ENCODE measurements at places on chromosomes 16 and 17.
A peak's percentile ranks its signal among the peaks of the same experiment; 100 is the strongest.

DNA sequence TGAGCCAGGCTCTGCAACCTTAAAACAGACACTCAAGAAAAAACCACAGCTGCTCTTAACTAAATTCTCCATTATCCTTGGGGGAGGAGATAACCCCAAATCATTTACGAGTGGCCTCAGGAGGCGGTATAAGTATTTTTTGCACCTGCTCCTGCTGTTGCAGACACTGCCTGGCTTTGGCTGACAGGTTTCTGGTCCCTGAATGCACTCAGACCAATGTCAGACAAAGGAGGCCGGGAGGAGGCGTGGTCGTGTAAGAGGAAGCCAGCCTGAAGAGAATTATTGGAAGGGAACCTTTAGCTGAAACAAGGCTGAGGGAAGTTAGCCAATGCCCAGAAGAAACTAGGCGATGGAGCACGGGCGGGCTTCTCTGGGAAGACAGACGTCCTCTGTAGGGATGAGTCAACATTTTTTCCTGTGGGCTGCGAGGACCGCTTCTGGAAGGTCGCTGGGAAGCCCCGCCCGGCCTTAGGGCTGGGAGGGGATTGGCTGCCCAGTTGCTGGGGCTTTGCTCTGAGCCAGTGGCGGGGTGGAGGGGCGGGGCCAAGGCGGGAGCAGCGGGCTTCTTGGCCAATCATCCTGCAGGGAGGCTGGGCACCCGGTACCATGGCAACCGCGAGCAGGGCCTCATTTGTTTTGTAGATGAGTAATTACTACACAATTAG is 82.3 kb downstream of the CCDC182 start:
- DNase-seq: peak; percentile 94

DNA sequence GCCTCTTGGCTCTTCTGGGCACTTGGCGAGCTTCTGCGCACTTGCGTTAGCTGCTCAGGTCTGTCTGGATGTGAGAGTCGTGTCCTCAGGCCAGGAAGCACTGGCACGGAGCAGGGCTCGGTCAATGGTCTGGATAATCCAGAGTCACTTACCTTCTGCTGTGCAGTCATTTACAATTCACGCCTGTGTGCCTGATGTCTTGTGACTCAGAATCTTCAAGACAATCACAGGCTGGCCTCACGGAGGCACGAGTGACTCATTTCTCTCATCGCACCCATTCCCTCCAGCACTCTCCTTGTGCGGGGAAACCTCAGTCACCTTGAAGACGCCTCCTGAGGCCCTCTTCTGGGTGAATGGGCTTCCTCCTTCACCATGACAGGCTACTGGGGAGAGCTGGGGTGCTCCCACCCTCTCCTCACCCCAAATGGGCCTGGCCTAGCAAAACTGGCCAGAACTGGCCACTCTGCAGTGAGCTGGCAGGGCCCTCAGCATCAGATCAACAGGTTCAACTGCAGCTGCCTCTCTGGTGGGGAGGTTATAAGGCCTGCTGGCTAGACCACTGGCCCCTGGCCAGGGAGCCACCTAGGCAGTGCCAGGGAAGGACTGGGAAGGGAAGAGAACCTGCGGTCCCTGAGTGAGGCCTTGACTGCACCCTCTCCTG is 1.9 kb upstream of the CAPN15 start:
- no peak for DNase-seq

- no peak for DNase-seq
Observed at GRCh38 chr17:80818871-80819270, 172.8 kb upstream of the CHMP6 start.

GRCh38 chr17:65966072-65966695 is 225.7 kb downstream of the CEP112 start:
- DNase-seq: no peak

DNA sequence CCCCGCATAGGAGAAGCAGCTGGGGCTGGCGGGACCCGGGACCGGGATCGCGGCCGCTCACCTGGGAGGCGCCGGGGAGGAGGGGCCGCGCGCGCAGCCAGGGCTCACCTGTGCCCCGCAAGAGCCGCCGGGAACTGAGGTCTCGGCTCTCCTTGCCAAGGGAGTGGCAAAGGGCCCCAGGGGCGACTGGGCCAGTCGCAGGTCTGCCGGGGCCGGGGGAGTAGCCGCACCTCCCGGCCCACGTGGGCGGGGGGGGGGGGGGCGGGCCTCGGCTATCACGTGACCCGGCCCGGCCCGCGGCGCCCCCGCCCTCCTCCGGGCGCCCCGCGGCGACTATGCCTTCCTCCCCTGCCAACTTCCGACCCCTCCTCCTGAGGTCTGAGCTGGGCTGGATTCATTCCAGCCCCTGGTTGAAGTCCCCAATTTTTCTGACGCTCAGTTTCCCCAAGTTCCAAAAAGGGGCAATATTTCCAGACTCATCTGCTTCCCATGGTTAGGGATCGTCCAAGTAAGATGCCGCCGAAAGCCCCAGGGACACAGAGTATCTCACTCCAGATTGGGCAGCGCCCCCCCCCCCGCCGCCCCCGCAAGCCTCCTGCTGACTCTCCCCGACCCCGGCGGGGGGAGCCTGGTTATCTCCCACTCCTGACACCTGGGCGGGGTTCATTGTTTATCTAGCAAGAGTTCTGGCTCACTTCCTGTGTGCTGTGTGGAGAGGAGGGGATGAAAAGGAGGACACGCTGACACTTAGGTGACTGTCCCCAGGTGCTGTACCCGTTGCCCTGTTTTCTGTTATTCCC is at the start of gene TMC6:
TMC6 (minus strand) TSS at position 205 of the 800 bp plus-strand sequence. CDS start 1,923 bp downstream, outside the sequence.
- DNase-seq: peak; percentile 80

GRCh38 chr17:72952641-72953315 is 139.7 kb downstream of the SLC39A11 start:
- DNase-seq: no peak

- no peak for DNase-seq
Observed at GRCh38 chr17:65542610-65543009, 18.8 kb downstream of the AXIN2 start.

DNA sequence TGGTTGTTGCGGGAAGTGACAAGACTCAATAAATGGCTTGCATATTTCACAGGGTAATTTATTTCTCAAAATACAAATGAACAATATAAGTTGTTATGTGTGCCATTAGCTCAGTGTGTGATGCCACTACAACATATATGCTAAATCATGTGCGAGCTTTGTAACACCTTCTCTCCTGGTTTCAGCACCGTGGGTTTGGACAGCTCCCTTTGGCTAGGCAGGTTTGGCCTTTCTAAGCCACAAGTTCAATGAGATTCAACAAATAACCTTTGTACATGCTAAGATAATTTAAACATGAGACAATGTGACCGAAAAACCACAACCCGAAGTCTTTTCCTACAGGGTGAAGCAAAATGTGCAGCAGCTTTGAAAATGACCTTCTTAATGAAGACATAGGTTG is 563.9 kb downstream of the TMEM114 start:
- DNase-seq: no peak

GRCh38 chr16:51410125-51410524 is 259.1 kb upstream of the SALL1 start:
- DNase-seq: no peak

GRCh38 chr17:81527591-81528383 is at the start of gene FSCN2:
Gene FSCN2 (plus strand): TSS chr17:81528377. CDS start chr17:81528532, 155 bp downstream.
- DNase-seq: no peak

DNA sequence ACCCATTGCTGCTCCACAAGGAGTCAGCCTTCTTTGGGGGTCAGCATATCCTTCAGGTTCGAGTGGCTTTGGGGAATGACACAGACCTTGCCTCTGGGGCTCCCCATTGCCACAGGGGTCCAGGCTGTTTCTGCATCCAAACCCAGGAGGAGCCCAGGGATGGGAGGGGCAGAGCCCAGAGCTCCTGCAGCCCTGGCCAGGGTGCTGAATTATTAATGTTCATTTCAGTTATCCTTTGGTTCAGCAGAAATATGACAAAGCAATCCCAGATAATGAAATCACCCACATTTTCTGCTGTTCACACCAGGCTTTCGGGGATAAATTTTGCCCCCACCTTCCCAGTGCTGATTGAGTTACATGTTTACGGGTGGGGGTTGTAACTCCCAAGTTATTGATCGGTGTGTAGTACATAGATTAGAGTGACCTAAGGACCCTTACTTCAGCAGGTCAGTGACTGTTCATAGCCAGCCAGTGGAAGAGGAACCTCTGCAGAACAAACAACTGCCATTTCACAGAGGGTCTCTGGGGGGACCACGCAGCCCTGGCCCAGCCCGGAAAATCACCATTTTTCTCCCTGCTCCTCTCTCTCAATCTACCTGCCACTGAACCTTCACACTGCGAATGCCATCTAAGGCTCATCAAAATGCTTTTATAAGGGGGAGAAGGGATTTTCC is 240.3 kb upstream of the N4BP1 start:
- DNase-seq: no peak

DNA sequence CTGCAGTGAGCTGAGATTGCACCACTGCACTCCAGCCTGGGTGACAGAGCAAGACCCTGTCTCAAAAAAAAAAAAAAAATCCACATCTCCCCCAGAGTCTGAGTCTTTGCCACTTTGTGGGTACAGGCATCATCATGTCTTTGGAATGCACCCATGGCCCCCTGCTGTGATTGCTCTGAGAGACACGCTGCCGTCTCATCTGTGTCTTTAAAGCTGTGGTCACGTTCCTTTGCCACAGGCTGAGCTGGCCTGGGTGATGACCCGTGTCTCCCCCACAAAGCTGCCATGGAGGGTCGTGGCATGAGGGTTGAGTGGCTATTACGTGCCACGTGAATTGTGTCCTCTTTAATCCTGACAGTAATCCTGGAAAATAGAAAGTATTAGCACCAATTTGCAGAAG is 20.2 kb downstream of the CRISPLD2 start:
- DNase-seq: no peak

GRCh38 chr17:48618256-48618896 is 3.3 kb upstream of the HOXB8 start:
- DNase-seq: peak; percentile 79

DNA sequence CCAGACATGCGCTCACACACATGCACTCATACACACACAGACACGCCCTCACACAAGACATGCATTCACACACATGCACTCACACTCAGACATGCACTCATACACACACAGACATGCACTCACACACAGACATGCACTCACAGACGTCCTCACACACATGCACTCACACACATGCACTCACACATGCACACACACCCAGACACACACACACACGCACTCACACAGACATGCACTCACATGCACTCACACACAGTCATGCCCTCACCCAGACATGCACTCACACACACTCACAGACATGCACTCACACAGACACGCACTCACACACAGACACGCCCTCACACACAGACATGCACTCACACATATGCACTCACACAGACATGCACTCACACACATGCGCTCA is 2.1 kb upstream of the ZNF469 start:
- DNase-seq: no peak

GRCh38 chr16:54359081-54359480 is 72.5 kb upstream of the IRX3 start:
- DNase-seq: no peak

DNA sequence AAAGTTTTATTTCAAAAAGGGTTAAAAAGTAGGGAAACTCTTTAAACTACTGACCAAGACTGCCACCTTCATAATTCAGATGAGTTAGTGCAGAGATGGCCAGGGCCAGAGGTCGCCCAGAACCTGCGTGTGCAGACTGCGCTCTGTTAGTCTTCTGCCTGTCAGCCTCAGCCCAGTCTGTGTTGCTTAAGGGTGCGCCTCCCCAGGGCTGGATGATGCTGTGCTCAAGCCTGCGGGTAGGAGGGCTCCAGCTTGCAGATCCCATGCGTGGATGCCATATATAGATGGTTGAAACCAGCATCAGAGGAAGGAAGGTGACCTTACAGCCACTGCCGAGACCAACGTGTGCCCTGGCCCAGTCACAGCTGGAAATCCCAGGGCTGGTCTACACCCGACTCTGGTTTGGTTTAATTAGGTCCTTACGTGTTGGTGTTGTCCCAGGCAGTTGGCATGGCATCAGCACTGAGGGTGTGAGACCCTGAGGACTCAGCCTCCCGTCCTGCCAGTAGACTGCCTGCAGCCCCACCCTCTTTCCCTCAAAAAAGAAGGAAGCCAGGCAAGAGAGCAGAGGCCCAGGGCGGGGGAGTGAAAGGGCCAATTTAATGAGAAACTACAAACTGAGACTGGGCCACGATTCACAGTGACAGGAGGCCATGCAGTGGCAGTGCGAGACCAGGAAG is 27.7 kb downstream of the CDIP1 start:
- DNase-seq: no peak

GRCh38 chr16:66375451-66375850 is 9.0 kb downstream of the CDH5 start:
- DNase-seq: no peak

DNA sequence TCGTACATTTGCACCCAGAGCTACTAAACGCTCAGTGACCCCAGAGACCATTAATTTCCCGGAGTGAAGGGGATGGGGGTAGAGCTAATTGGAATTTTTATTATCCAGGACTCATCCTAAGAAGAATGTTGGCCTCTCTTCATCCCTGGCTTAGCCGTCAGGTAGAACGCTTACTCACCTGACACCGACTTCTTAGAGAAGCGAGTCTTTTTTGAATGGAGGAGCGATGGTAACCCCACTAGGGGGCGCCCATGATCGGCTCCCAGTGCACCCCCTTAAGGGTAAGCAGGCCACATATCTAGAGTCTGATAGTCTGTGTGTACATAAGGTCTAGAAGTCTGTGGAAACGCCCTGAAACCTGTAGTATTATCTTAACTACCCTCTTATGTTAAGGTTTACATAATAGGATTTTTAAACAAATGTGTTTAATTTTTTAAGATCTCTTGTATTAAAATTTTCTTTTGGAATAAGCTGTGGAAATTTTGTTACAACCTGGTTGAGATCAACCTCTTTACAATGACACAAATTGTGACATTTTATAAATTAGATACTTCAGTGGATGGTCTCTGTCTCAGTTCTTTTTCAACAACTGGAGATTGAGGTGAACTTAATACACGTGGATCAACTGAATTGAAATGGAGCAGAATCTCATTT is 229.8 kb downstream of the CPPED1 start:
- DNase-seq: peak; percentile 22

- no peak for DNase-seq
Observed at GRCh38 chr17:61343576-61343975, 56.1 kb upstream of the TBX2 start.

DNA sequence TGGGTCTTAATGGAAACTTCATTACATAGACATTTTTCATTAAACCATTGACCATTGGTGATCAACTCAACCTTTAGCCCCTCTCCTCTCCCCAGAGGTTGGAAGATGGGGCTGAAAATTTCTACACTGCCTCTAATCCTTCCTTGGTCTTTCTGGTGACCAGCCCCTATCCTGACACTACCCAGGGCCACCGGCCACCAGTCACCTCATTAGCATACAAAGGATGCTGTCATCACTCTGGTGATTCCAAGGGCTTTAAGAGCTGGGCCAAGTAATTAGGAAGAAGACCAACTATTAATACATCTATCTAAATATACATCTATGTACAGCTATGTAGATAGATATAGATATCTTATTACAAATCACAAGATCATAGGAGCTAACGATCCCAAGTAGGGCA is 111.2 kb upstream of the IRX6 start:
- no peak for DNase-seq

DNA sequence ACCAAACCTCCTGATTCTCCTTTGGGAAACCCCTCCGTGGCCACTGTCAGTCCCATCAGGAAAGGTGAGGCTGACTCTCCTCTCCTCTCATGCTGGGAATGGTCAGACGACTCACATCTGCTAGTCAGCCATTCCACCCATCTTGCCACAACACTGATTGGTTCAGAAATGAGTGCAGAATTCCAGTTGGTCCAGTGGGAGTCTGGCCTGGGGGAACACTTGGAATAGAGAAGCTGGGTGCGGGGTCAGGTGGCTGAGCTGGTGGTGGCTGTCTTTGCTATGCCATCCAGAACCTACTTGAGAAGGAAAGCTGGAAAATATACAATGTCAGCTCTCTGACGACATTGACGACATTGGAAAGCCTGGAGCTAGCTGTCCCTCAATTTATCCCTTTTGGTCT is 23.6 kb upstream of the PLLP start:
- DNase-seq: no peak

Measured in NCI-H345 (cell line).